ENCODE measurements at places on chromosomes 4 and X.

- DNase-seq, result no peak
These were observed 870.2 kb downstream of the ADGRL3 start for GRCh38 chr4:62070291-62070852.

GRCh38 chr4:160848901-160849760, 1314.7 kb downstream of the FSTL5 start:
- no peak for DNase-seq

GRCh38 chr4:162126729-162127128, 37.1 kb downstream of the FSTL5 start:
- DNase-seq, result no peak

GRCh38 chrX:149490100-149490499, 15.0 kb downstream of the IDS start:
- no peak for DNase-seq

DNA sequence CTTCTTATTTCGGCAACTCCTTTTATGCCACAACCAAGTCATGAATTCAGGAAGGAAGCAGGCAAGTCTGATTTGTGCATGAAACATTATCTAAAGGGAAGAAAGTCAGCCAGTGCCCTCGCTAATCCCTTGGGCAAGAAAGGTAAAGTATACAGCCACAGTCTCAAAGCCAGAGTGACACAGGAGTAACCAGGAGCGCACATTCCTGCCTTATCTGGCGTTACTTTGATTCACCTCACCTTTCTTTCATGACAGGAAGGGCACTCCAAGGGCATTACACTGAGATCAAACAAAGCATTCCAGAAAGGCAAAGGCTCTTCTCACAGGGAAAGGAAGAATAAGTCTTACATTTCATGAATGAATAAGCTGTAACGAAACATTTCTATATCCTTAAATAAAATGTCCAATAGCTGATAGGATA, 38.8 kb downstream of the FAT1 start:
- no peak for DNase-seq

DNA sequence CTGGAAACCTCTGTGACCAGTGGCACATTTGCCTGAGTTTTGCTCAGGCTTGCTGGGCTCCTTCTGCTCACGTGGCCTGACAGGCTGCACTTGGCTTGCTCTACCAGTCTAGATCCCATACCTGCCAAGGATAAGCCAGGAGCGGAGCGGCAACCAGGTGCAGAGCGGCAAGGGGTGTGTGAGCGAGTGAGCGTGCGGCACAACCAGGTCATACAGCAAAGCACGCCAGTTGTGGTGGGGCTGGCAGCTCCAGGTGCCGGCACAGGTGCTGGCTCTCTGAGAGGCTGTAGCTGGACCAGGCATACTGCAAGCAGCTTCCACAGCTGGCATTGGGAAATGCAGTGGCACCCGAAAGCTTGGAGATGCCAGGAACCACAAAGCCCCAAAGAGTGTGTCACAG, 1495.1 kb downstream of the PCDH7 start:
- no peak for DNase-seq

DNA sequence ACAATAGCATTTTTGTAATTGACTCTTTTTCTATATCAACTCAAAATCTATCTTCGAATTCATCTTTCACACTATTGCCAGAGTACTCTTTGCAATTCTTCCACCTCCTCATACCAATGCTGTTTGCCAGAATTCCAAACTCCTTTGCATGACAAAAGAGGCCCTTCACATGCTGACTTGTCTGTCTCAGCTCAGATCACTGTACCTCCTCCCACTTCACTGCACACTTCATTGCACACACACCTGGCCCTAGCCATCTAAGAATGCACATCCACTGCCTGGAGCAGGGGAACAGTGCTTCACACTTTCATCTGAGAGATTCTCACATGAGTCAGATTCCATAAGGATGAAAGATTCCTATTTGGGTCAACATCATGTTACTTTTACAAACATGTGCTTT, 56.5 kb downstream of the PRDM5 start:
- DNase-seq, result no peak

DNA sequence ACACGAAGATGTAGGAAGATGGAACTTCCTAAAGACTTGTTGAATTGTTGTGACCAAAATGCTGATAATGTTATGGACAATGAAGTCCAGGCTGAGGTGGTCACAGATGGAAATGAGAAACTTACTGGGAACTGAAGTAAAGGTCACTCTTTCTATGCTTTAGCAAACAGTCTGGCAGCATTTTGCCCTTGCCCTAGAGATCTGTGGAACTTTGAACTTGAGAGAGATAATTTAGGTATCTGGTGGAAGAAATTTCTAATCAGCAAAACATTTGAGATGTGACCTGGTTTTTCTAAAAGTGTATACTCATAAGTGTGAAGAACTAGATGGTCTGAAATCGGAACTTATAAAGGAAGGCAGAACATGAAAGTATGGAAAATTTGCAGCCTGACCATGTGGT, 1785.9 kb downstream of the PCDH7 start:
- no peak for DNase-seq

- DNase-seq, result no peak
These were observed at the start of gene NR0B1 for GRCh38 chrX:30309139-30309571. Gene NR0B1, minus strand, starts transcription at chrX:30309390. Its CDS starts 27 bp downstream, at chrX:30309363.

GRCh38 chr4:73668782-73669201, 48.6 kb upstream of the RASSF6 start:
- no peak for DNase-seq

DNA sequence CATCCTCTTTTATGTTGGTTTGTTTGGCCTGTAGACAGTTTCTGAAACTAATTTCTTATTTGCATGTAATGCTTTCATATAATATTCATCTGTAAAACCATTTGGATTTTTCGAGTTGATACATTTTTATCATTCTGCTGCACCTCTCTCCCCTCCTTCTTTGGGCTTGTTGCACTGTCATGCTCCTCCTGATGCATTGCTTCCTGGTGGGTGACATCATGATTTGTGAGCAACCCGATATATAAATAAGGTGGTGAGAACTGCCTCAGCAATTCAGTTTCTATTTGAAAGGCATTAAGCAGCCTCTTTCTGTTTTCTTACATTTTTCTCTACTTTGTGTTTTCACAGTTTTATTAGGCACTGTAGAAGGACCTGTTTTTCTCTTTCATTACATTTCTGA, 515.7 kb downstream of the RPA4 start:
- DNase-seq, result no peak

GRCh38 chr4:16661813-16662212, 236.6 kb downstream of the LDB2 start:
- DNase-seq, result no peak

- no peak for DNase-seq
These were observed 3.4 kb downstream of the SEPTIN11 start for GRCh38 chr4:76952656-76953582.

GRCh38 chrX:39842281-39842973, 255.3 kb downstream of the BCOR start:
- DNase-seq, result no peak

DNA sequence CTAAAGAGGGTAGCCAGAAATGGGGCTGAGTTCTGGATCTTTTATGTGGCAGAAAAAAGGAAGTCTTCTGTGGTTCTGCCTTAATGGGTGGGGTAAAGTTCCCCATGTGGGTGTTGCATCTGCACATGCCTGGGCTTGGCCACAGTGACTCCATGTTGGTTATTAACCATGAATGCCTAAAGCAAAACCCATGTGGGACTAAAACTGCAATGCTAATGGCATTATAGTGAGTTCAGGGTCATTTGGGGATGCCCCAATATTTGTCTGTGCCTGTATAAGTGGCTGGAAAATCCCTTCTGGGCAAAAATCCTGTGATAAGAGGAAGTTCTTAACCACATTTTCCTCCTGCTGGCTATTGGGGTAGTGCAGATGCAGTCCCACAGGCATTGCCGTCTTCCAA, 857.4 kb downstream of the FAT4 start:
- no peak for DNase-seq

DNA sequence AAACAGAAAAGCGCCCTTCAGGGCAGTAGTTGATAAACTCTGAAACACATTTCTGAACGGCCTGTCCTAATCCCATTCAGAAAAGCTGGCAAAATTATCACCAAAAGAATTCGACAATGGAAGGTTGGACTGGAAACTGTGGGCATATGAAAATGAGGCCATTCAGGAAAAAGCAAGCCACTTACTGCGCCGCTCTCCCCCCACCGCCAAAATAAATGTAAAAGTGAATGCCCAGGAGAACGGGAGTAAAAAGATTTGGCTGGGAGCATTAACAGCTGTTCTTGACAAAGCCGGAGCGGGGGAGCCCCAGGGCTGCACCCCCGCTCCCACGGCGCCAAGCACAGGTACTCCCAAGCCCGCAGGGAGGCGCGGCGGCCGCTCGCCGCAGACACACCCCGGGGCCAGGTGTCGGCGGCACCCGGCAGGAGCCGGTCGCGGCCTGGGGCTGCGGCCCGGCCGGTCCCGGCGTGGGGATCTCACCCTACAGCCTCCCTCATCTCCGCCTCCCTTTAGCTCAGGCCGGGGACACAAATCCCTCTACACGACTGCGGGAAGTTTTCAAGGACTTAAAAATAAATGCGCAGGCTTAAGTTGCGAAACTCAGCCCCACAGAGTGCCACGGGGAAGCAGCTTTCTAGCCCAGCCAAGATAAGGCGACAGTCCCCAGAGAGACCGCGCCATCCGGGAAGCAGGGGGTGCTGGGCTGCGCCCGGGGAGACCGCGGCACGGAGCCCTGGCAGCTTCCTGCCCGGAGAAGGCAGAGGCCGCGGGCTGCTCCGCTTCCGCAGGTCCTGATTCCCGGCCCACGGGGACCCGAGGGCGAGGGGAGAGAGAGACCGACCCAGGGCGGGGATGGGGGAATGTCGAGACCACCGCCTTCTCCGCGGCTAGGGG, 593 bp downstream of the SH3RF1 start:
- no peak for DNase-seq
